LNCaP clone FGC (cell line): ENCODE measurements at places on chromosomes 13 and 19.

- no peak for DNase-seq
These were observed 1.9 kb upstream of the CACNG7 start for GRCh38 chr19:53907193-53907581.

- no peak for DNase-seq
These were observed 1.4 kb downstream of the LENG9 start for GRCh38 chr19:54462047-54462654.

GRCh38 chr13:44058624-44059215 lies 179.0 kb downstream of the LACC1 start:
- DNase-seq: no peak

DNA sequence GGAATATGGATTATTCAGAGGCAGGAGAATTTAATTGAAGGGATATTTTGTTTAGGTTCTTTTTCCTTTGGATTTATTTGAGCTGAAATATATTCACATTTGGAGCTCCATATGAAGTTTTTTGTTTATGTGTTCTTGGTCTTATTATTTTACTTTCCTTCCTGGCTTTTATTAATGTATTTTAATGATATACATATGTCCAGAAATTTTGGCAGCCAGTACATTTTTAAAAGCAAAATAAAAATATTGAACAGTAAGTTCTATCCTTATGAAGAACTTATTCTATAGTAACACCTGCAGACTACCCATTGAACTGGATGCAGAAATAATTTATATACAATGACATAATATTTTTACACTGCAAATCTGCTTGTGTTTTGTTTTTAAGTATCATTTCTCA lies 323.6 kb downstream of the GPC6 start:
- no peak for DNase-seq

GRCh38 chr13:38398711-38399493 lies 49.3 kb downstream of the UFM1 start:
- DNase-seq: no peak

DNA sequence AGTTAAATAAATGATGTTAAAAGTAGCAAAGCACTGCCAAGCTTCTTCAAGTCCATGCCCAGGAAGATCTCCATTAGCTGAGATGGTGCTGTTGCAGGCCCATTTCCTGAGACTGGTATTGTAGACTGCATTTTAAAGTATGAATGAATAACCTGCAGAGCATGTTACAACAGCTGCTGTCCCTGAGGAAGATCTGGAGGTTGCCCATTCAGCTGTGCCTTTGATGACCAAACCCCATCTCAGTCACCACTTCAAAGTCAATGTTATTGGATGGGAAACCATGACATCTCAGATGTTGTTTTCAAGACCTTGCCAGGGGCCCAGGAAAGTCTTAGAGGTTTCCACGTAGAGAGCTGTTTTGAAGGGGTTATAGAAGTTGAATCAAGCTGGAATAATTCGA lies 281.3 kb downstream of the MTUS2 start:
- DNase-seq: no peak

GRCh38 chr19:13436352-13436751 lies 69.9 kb downstream of the CACNA1A start:
- no peak for DNase-seq
